ENCODE measurements at places on chromosomes 16 and 17. TPM values are rescaled to one million over a fixed set of nuclear protein-coding genes. Genes with fewer than 3 reads are reported as not detected.

VMP1 gene
- 107 TPM for total RNA-seq

DNA sequence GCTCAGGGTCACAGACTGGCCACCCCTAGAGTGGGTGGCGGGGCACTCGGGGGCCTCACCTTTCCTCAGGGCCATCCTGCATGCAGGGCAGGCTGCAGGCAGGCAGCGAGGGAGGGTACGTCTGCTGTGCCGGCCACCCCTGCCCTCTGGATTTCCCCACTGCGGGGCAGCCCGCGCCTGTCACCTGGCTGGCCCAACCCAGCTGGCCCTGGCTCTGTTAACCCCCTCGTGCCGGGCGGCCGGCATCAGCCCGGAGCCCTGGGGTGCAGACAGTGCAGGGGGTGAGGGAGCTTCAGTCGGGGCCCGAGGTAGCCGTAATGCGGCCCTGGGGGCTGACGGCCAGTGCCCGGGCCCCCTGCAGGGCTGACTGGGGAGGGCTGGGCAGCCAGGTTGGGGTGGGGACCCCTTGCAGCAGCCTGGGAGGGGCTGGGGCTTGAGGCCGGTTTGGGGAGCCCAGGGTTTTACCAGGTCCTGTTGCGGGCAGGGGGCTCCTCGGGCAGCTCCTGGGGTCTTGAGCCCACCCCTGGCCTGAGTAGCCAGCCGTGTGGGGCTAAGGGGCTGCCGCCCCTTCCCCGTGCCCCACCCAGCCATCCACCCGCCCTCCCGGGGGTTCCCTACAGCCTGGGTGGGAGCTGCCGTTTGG, at the start of gene IGFALS:
Gene IGFALS, minus strand, starts transcription at position 128 of the 643 bp plus-strand sequence. Its CDS starts 53 bp downstream, at position 75.
- peaks cover 5% of the 10 kb centered on the region for H3K36me3 ChIP-seq
- H3K4me1 ChIP-seq = peaks cover 29% of the 10 kb centered on the region
- peak; percentile 65 for DNase-seq
- peak within 1 kb of the TSS; percentile 75 for H3K27ac ChIP-seq

DNA sequence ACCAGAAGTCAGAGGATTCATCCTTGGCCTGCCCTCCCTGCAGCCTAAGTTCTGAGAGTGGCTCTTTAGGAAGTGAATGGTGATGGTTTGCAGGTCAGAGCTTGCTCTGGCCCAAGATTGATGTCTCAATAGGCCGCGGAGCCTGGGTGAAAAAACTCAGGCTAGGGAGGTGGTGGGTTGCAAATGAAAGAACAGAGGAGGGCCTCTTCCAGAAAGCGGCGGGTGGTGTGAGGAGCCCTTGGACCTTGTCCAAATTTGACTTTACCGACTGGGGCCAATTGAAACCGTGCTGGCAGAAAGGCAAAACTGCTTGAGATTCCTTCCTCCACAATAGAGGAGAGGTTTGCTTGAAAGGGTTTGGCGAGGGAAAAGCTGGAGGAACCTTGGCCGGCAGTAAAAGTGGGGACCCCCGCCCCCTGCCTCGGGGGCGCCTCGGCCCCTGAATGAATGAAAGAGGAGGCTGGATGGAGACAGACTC, 331.3 kb downstream of the SEC14L1 start:
- peak overlapping the region; percentile 70 for H3K27ac ChIP-seq
- peak; percentile 87 for DNase-seq
- H3K36me3 ChIP-seq = no peaks in the 10 kb centered on the region

- H3K27ac ChIP-seq = no peak overlapping the region
- peaks cover 36% of the 10 kb centered on the region for H3K36me3 ChIP-seq
- no peaks in the 10 kb centered on the region for H3K27me3 ChIP-seq
- no peaks in the 10 kb centered on the region for H3K4me1 ChIP-seq
These were observed 9.9 kb downstream of the PSME3IP1 start for GRCh38 chr16:57175896-57176295.

DNA sequence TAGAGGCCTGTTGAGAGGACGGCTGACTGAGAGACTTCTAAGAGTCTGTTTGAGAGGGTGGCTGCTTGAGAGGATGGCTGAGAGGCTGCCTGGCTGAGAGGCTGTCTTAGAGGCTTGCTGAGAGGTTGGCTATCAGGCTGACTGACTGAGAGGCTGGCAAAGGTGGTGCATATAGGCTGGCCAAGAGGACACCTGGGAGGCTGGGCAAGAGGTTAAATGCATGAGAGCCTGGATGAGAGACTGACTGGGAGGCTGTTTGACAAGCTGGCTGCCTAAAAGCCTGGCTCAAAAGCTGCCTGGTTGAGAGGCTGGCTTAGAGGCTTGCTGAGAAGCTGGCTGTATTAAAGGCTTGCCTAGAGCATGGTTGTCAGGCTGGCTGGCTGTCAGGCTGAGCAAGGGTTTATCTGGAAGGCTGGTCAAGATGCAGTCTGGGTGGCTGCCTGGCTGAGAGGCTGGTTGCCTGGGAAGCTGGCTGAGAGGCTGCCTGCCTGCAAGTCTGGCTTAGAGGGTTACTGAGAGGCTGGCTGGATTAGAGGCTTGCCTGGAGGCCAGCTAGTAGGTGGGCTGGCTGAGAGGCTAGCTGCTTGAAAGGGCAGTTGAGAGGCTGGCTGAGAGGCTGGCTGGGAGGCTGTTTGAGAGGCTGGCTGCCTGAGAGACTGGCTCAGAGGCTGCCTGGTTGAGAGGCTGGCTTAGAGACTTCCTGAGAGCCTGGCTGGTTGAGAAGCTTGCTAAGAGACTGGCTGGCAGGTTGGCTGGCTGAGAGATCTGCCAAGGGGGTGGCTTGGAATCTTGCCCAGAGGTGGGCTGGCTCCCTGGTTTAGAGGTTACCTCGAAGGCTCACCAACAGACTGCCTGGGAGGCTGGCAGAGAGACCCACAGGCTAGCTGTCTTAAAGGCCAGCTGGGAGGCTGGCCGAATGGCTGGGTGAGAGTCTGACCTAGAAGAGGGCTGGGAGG, 38.3 kb upstream of the ACSM2B start:
- no peak overlapping the region for H3K4me3 ChIP-seq
- H3K36me3 ChIP-seq = no peaks in the 10 kb centered on the region
- peak overlapping the region; percentile 76 for H3K27ac ChIP-seq
- H3K4me1 ChIP-seq = peaks cover 39% of the 10 kb centered on the region
- no peak for DNase-seq
- H3K27me3 ChIP-seq = no peaks in the 10 kb centered on the region

- H3K27ac ChIP-seq = no peak overlapping the region
- no peak overlapping the region for H3K4me3 ChIP-seq
- no peak for DNase-seq
- H3K36me3 ChIP-seq = peaks cover 2% of the 10 kb centered on the region
These were observed 37.5 kb downstream of the CREBBP start for GRCh38 chr16:3842994-3843393.

GRCh38 chr17:41800601-41801373, 11.0 kb downstream of the P3H4 start:
- no peak overlapping the region for H3K4me3 ChIP-seq
- peak overlapping the region; percentile 38 for H3K27ac ChIP-seq
- H3K36me3 ChIP-seq = peaks cover 13% of the 10 kb centered on the region
- peaks cover 8% of the 10 kb centered on the region for H3K4me1 ChIP-seq
- no peaks in the 10 kb centered on the region for H3K27me3 ChIP-seq
